ENCODE measurements at places on chromosomes 13 and 19. TPM values are rescaled to one million over a fixed set of nuclear protein-coding genes. Genes with fewer than 3 reads are reported as not detected.

DNA sequence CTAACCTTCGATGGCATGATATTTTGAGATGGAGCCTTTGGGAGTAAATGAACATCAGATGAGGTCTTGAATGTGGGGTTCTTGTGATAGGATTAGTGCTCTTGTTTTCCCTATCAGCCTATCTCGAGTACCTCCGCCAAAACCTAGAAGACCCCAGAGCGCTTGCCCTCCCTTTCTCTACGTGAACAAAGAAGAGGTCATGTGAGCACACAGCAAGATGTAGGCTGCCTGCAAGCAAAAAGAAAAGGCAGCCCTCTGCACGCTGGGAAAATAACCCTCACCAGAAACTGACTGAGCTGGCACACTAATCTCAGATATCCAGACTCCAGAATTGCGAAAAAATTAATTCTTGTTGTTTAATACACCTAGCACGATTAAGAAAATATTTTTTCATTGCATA lies 799.8 kb upstream of the SLC10A2 start:
- no peak overlapping the region for H3K4me3 ChIP-seq
- no peak for DNase-seq
- no peaks in the 10 kb centered on the region for H3K36me3 ChIP-seq
- H3K27me3 ChIP-seq: no peaks in the 10 kb centered on the region
- no peaks in the 10 kb centered on the region for H3K4me1 ChIP-seq

GRCh38 chr19:41813911-41814310 lies 17.5 kb downstream of the CEACAM3 start:
- H3K27me3 ChIP-seq: no peaks in the 10 kb centered on the region
- no peak for DNase-seq
- no peaks in the 10 kb centered on the region for H3K36me3 ChIP-seq
- H3K4me1 ChIP-seq: no peaks in the 10 kb centered on the region

DNA sequence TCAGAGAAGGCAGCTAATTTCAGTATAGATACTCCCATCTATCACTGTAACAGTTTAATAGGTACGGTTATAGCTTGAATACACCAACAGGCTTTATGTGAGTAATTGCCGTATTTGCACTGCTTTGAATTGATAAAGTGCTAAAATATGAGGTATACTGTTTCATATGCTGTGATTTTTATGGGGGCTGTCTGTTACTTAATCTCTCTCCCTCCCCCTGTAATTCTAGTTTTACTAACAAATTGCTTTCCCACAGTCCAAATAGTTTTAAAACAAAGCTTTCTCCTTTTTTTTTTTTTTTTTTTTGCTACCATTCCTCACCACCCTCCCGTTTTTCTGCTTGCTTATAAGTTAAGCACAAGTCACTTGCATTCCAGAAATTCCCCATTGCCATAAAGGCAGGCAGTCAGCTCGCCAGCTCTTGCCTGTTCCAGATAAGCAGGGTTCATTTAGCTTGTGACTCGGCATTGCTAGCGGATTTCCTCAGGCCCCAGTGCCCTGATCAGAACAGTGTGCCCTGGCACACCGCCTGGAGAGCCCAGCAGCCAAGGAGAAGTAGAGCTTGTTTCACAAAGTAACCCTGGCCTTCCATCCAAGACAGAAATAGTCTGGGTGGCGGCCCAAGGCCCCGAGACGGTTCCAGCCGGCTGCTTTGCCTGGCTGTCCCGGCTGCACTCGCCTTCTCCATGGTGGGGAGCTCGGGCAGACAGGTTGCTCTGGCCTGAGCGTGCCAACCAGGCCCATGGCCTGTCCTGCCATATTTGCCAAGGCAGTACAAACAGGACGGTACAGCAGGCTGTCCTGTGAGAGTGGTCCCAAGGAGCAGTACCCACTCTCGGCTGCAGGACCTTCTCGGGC lies 43.5 kb upstream of the NPAS1 start:
- DNase-seq: peak; percentile 78
- peaks cover 13% of the 10 kb centered on the region for H3K36me3 ChIP-seq
- H3K4me3 ChIP-seq: no peak overlapping the region
- H3K4me1 ChIP-seq: peaks cover 36% of the 10 kb centered on the region

- no peaks in the 10 kb centered on the region for H3K36me3 ChIP-seq
- H3K27me3 ChIP-seq: no peaks in the 10 kb centered on the region
- DNase-seq: no peak
- no peak overlapping the region for H3K4me3 ChIP-seq
These were observed 49.8 kb downstream of the VAV1 start for GRCh38 chr19:6822311-6822670.

The TDRD12 gene
- polyA plus RNA-seq: 0.28 TPM

The CGB5 gene
- not detected for polyA plus RNA-seq

DNA sequence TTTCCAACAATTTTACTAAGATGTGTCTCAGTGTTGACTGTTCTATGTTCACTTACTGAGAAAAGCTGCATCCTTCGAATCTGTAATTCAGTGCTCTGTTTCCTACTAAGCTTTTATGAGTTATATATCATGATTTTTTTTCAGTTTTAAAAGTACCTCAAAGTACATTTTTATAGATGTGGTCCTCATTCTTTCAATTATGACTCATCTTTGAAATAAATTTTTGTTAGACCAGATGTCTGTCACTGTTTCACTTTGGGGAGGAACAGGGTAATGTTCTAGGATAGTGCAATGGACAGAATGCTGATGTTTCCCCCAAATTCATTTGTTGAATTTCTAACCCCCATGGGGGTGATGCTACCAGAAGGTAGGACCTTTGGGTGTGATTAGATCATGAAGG lies 74.8 kb downstream of the NALCN start:
- no peak overlapping the region for H3K4me3 ChIP-seq
- H3K36me3 ChIP-seq: no peaks in the 10 kb centered on the region
- H3K4me1 ChIP-seq: no peaks in the 10 kb centered on the region
- H3K27me3 ChIP-seq: no peaks in the 10 kb centered on the region

- DNase-seq: no peak
- no peak overlapping the region for H3K4me3 ChIP-seq
- peaks cover 43% of the 10 kb centered on the region for H3K36me3 ChIP-seq
- peaks cover 16% of the 10 kb centered on the region for H3K4me1 ChIP-seq
- H3K27ac ChIP-seq: no peak overlapping the region
These were observed 8.0 kb downstream of the SIRT6 start for GRCh38 chr19:4174213-4174894.

DNA sequence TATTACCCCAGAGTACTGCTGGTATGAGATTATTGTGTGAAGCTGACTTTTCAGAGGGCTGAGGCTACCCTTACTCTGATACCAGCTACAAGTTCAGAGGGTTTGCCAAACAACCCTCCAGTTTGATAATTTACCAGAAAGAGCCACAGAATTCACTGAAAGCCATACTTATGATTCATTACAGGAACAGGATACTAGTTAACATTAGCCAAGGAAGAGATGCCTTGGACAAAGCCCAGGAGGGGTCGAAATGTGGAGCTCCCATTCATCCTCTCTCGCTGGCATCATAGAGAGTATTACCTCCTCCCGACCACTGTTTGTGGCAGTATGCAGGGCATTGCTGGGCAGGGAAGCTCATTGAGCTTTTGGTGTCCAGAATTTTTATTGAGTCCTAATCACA lies 364.3 kb downstream of the KCNRG start:
- no peak overlapping the region for H3K27ac ChIP-seq
- no peak for DNase-seq
- H3K4me1 ChIP-seq: no peaks in the 10 kb centered on the region
- H3K36me3 ChIP-seq: no peaks in the 10 kb centered on the region

DNA sequence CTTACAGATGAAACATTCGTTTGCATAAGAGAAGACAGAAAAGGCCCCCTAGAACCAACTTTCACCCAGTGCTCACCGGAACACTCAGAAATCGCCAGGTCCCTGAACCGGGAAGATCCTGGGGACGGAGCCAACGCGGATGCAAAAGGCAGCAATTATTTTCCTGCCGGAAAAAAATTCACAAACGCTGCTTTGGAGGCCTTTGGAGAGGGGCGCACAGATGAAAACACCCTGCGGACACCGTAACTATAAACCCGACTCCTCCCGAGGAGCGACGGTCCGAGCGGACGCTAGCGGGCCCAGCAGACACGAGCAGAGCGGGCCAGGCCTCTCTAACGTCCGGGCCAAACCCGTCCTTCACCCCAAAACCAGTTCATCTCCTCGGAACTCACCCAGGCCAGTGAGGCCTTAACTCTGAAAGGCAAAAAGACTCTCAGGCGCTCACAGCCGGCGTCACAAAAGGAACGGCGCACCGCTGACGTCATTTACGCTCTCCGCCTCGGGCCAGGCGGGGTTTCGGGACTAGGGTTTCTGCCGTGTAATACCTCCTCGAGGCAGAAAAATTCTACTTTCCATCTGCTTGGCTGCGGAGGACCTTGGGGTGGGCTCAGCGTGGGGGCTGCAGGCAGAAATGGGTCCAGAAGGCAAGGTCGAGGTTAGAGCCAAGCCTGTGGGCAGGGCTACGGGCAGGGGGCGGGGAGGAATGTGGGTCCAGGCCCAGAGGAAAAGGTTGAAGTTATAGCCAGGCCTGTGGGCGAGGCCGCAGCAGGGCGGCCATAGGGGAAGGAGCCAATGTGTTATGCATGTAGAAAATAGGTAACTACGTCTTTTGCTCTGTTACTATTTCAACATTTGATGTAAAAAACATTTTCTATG lies at the start of gene ZNF426:
ZNF426 (minus strand) TSS at position 463 of the 876 bp plus-strand sequence. CDS start 2,413 bp downstream, outside the sequence.
- no peaks in the 10 kb centered on the region for H3K4me1 ChIP-seq
- DNase-seq: peak; percentile 90

The ZNF682 gene
- 12.0 TPM for polyA plus RNA-seq

GRCh38 chr13:24218977-24219376 lies 58.5 kb downstream of the SPATA13 start:
- H3K27me3 ChIP-seq: no peaks in the 10 kb centered on the region
- DNase-seq: peak; percentile 37
- H3K4me1 ChIP-seq: peaks cover 27% of the 10 kb centered on the region
- no peak overlapping the region for H3K4me3 ChIP-seq
- H3K36me3 ChIP-seq: peaks cover 13% of the 10 kb centered on the region
- H3K27ac ChIP-seq: peak overlapping the region; percentile 73

DNA sequence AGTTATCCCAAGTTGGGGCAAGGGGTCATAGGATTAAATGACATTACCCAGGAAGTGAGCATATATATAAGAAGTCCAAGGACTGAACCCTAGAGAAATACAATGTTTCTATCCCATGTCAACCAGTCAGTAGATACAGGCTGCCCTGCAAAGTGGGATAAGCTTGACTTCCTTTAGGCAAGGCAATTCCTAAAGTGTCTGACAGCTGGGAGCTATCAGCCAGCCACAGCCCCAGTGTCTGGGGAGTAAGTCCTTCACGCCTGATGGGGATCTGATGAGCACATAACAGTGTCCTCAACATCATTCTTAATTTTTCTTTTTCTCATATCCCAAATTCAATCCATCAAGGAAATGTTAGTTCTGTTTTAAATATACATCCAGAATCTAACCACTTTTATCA lies 54.1 kb downstream of the DNAJC15 start:
- no peak overlapping the region for H3K27ac ChIP-seq
- no peaks in the 10 kb centered on the region for H3K4me1 ChIP-seq
- no peak for DNase-seq
- H3K4me3 ChIP-seq: no peak overlapping the region
- H3K27me3 ChIP-seq: no peaks in the 10 kb centered on the region

The TDRD3 gene
- 27.0 TPM for polyA plus RNA-seq

DNA sequence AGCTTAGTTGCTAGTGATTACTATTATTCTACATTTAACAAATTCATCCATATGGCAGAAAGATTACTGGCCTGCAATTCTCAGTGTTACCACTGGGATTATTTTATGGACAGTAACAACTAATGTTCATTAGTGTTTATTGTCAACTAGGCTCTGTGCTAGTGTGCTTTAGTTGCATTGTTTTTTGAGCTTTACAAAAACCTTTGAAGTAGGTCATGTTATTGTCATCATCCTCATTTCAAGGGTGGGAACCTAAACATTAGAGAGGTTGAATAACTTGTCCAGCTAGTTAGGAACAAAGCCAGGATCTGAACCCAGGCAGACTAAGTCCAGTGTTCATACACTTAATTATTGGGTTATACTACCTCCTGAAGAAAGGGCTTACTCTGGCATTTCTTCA lies 27.8 kb upstream of the TDRD3 start:
- no peak overlapping the region for H3K27ac ChIP-seq
- no peak for DNase-seq
- no peaks in the 10 kb centered on the region for H3K36me3 ChIP-seq

GRCh38 chr19:40686882-40687524 lies 3.4 kb downstream of the NUMBL start:
- peaks cover 10% of the 10 kb centered on the region for H3K4me1 ChIP-seq
- no peak overlapping the region for H3K27ac ChIP-seq
- no peaks in the 10 kb centered on the region for H3K27me3 ChIP-seq
- H3K4me3 ChIP-seq: no peak overlapping the region
- peaks cover 29% of the 10 kb centered on the region for H3K36me3 ChIP-seq

The ADGRE2 gene
- 1.2 TPM for polyA plus RNA-seq

GRCh38 chr19:18333680-18334079 lies 6.7 kb upstream of the PGPEP1 start:
- H3K27ac ChIP-seq: peak overlapping the region; percentile 30
- no peak for DNase-seq

DNA sequence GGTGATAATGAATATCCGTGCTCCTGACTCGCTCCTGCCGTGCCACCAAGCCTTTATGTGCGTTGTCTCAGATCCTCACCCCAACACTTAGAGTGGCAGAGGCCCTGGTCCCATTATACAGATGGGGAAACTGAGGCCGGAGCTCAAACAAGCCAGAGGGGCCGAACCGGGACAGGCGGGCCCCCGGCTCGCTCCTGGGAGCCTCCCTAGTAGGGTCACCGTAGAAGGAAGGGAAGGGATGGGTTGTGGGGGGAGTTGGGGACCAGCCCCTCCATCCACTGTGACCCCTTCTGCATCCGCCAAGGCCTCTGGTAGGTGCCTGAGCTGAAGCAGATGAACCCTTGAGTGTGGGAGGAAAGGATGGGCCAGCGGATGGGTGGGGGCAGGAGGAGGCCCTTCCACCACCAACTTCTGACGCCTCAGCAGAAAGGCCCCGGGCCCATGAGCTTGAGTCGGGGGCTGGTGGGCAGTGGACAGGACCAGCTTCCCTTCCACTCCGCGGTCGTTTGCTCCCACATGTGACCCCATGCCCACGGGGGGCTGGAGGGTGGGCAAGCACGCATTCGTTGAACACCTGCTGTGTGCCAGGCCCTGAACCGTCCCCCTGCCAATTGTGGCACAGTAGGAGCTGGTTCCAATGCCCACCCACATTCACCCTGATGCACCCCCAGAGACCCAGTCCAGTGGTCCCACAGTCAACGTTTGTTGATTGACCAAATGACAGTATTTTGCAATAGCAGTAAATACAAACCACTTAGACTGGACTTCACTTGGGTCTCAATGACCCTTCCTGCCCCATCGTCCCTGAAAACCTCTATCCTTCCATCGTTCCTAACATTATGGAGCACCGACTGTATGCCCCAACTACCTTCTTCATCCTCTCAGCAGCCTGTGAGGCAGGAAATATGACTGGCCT lies 24.2 kb upstream of the TCF3 start:
- H3K27me3 ChIP-seq: peaks cover 71% of the 10 kb centered on the region
- no peak overlapping the region for H3K4me3 ChIP-seq
- no peak overlapping the region for H3K27ac ChIP-seq
- H3K4me1 ChIP-seq: peaks cover 5% of the 10 kb centered on the region

DNA sequence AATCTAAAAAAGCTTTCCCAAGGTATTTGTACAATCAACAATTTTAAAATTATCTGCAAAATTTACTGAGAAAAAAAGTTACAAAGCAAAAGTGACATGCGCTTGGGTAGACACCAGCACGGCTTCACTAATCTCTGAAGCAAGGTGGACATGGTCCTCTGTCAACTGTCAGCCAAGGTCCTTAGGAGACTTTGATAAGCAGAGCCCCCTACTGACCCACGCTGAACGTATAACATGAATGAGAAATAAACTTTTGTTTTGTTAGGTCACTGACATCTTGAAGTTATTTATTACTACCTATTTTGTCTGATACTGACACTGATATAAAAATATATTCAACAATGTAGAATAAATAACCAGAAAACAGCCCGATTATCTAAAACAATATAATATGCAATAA lies 100.7 kb upstream of the OBI1 start:
- no peak for DNase-seq
- no peaks in the 10 kb centered on the region for H3K27me3 ChIP-seq
- H3K36me3 ChIP-seq: no peaks in the 10 kb centered on the region
- no peak overlapping the region for H3K27ac ChIP-seq

Measured in large intestine (tissue), 12 donors.